ENCODE measurements at places on chromosomes 1 and 21.

DNA sequence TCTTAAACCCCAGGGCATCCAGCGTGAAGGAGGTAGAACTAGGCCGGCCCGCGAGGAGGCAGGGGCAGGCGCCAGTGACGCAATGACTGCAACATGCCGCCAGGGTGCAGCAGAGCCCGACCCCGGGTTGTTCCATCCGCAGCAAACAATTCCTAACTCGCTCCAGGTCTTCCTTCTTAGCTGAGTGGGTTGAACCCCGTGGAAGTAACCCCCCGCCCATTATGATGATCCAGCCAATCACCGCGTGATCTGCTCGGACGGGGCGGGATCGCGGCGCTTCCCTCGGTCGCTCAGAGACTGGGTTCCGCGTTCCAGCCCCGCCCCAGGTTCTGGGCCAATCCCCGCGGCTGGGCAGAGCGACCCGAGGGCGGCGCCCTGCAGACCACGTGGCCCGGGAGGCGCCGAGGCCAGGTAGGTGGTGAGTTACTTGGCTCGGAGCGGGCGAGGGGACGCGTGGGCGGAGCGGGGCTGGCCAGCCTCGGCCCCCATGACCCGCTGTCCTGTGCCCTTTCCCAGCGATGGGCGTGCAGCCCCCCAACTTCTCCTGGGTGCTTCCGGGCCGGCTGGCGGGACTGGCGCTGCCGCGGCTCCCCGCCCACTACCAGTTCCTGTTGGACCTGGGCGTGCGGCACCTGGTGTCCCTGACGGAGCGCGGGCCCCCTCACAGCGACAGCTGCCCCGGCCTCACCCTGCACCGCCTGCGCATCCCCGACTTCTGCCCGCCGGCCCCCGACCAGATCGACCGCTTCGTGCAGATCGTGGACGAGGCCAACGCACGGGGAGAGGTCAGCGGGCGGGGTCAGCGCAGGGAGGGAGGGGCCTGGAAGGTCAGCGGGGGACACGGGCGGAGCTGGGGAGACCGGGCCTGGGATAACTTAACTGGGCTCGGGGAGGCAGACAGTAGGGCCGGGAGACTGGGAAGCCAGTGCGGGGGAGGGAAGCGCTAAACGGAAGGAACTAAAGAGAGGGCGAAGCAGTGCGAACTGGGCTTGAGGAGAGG, at the start of gene DUSP23:
DUSP23 (plus strand) TSS at position 380 of the 1,000 bp plus-strand sequence; CDS start at position 519, 139 bp downstream.
- DNase-seq = peak; percentile 96

DNA sequence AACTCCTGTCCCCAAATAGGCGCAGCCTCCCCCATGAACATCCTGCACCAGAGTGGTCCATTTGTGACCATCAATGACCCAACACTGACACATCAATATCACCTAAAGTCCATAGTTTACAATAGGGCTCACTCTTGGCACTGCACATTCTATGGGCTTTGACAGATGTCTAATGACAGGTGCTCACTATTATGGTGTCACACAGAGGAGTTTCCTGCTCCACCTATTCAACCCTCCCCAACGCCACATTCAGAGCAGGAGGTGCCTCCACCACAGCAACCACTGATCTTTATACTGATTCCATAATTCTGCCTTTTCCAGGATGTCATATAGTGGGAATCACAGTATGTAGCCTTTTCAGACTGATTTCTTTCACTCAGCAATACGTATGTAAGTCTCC, 24.2 kb downstream of the GNG4 start:
- no peak for DNase-seq

DNA sequence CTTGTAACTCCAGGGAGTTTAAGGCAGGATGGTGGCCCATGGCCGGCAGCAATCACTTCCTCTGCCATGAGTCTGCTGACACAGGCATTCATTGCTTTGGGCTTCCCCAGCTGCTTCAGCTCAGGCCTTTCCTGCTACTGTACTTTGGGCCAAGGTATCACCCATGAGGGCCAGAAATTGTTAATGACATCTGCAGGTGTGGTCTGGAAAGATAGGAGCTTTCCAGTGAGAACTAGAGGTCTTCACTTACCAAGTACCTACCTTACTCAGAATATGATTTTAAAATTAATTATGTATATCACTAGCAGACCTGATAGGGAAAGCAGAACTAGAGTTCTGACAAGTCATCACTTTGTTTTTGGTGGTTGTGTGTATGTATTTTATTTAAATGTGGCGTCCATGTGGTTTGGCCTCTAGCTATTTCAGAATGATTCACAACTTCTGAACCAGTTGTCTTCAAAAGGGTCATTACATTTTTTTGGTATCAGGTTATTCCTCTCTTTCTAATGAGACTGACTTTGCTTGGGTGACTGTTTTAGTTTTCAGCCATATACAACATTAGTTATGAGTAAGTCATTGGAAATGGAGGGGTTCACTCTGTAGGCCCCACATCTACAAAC, 2.7 kb downstream of the RGL1 start:
- peak; percentile 27 for DNase-seq

DNA sequence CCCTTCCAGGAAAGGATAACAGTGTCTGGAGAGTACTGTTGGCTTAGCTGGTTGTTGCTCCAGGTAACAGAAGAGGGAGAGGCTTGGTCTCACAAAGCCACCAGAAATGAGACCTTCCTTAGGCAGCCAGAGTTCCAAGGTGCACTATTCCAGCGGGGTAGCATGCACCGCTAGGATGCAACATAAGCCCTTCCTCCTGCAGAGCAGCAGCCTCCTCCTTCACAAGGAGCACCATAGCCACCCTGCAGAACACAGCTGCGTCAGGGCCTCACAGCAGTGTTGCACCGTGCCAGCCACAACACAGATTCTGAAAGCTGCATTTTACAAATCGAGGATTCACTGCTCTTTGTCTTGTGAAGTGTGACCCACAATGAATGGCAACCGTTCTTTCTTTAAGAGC, 142.0 kb downstream of the CLIC6 start:
- no peak for DNase-seq

- DNase-seq = no peak
Observed at GRCh38 chr1:94411237-94411636, 7.0 kb upstream of the ABCD3 start.

GRCh38 chr1:36464605-36465393, 615 bp upstream of the MRPS15 start:
- no peak for DNase-seq

GRCh38 chr1:159000070-159000409, 9.7 kb upstream of the IFI16 start:
- no peak for DNase-seq

- no peak for DNase-seq
Observed at GRCh38 chr1:239025223-239025622, 361.1 kb upstream of the CHRM3 start.

GRCh38 chr1:182446033-182446669, 3.8 kb upstream of the RGSL1 start:
- peak; percentile 10 for DNase-seq

DNA sequence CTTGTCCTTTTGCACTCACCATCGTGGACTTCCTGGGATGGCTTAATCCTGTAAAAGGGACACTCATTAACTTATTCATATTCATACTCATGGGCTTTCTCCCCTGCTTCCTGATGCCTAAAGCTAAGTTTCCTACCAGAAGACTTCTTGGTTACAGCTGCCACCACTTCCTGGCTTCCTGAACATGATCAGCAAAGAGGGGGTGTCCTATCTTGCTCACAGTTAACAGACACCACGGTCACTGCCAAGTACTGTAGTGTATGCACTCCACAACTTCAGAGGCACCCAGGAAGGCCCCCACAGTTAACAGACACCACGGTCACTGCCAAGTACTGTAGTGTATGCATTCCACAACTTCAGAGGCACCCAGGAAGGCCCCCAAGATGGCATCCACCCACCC, 177.8 kb downstream of the SIPA1L2 start:
- no peak for DNase-seq

- DNase-seq = no peak
Observed at GRCh38 chr1:229029879-229030235, 241.1 kb upstream of the RAB4A start.

DNA sequence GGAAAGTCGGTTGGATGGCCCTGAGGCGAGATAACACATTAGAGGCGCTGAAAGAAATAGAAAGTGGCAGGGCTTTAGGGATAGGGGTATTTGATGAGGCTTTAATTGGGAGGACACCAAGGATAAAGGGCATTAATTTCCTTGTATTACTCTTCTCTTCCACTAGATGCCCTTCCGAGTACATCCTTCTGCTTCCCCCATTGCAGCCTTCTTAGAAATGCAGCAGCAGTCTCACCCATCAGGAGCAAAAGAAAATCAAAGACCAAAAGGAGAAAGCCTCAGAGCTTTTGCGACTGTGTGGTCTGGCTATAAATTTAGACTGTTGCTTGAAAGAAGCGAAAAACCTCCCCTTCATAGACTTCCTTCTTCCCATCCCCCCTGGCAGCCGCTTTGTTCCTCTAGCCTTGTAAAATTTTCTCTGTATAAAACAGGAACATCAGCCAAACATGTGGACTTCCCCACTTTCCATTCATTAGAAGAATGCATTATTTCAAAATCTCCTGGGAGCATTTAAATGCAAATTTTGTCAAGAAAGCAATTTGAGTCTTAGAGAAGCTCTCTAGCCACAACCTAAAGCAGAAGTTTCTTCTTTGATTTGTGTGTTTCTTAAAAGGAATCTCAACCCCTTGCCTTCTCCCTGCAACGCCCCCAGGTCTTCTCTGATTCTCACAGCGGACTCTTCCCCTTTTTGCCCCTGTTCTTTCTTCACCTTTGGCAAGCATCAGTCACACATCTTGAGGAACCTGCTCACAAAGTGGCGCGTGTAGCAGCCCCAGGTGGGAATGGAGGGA, 76.6 kb downstream of the NDUFS5 start:
- no peak for DNase-seq

- no peak for DNase-seq
Observed at GRCh38 chr1:176149939-176150807, 56.9 kb downstream of the COP1 start.

- DNase-seq = no peak
Observed at GRCh38 chr1:84674705-84675104, 15.6 kb downstream of the SSX2IP start.

DNA sequence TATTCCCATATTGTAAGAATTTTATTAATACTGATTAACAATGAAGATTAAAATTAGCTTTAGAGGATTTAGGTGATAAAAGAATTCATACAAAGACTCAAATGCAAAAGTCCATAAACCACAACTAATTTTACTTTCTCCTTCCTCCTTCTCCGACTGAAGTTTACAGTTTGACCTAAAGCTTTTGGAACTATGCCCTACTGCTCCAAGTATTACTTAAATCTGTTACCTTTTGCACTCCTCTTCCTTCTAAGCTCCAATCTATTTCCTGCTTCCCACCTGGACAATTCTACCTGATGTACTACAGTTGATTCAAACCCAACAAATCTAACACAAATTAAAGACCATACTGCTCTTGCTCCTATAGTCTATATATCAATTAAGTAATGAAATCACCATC, 36.3 kb downstream of the ANKRD13C start:
- DNase-seq = no peak

- DNase-seq = no peak
Observed at GRCh38 chr1:160652924-160653619, 6.2 kb upstream of the SLAMF1 start.

DNA sequence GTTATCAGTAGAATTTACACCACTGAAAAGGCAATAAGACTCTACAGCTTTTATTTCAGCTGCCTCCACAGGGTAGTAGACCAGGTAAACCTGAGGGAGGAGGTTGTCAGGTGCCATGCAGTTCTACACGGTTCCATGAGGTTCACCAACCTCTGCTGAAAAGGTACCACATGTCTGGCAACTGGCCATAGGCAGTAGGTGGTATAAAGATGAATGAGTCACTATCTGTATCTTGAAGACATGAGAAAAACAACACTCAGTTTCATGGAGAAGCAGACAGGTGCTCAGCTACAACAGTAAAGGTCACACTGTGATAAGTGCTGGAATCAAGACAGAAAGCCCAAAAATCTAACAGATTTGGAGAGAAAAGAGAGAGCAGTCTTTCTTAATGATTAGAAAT, 145.4 kb downstream of the PTGER3 start:
- DNase-seq = no peak

GRCh38 chr1:32888134-32888533, 1.8 kb downstream of the HPCA start:
- no peak for DNase-seq

GRCh38 chr1:16927256-16927655, 5.5 kb downstream of the CROCC start:
- DNase-seq = no peak

GRCh38 chr1:174800216-174800851, 199.4 kb upstream of the CACYBP start:
- DNase-seq = peak; percentile 4

DNA sequence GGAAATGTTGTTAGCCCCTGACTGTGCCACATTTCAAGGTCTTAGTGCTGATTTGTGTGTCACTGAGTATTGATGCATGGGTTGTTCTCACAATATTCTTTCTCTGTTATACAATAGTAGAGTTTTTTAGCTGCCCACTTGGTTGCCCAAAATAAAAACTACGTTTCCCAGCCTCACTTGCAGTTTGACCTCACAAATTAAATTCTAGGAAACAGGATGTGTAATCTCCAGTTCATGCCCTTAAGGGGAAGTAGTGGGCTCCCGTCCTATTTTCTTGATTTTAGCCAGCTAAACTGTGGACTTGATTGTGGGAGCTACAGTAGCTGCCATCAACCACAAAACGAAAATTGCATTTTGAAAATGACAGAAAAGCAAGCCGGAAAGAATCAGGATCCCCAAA, 27.3 kb upstream of the LAMC1 start:
- DNase-seq = no peak

GRCh38 chr21:32370998-32371766, 21.6 kb downstream of the URB1 start:
- no peak for DNase-seq

- no peak for DNase-seq
Observed at GRCh38 chr1:67226688-67227087, 60.4 kb downstream of the IL23R start.

GRCh38 chr1:223713546-223714420, 1.4 kb downstream of the CAPN2 start:
- no peak for DNase-seq

- no peak for DNase-seq
Observed at GRCh38 chr1:229098361-229098760, 172.6 kb upstream of the RAB4A start.
